ENCODE measurements at places on chromosomes 4 and X.

DNA sequence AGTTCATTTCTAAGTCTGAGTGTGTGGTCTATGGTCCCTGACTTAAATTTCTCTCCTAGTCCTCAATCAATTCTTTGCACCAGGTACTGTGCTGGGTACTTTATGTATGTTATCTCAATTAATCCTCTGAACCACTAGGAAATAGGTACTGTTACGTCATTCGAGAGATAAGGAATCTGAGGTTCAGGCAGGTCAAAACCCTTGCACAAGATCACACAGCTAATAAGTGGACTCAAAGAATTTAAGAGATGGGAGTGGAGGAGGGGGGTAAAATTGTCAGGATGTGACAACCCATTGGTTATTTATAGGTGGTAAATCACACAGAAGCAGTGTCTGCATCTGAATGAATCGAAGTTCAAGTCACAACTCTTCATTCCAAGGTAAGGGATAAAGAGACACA is 169.4 kb downstream of the EFHC2 start:
- DNase-seq, result no peak

DNA sequence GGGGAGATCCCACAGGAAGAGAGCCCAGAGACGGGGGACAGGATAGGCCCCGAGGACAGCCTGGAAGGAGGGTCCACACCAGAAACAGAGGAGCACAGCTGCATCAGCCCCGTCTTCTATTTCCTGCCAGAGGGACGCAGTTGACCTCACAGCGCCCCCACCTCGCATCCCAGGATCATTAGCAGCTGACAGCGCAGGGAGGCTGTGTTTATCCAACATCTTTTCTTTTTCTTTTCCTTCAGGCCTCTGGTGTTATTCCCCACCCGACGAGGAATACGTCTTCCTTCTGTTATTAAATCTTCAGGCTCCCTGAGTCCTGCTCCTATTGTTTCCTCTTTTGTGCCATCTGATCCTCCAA is 75.4 kb downstream of the DCHS2 start:
- DNase-seq, result no peak

- no peak for DNase-seq
Observed at GRCh38 chrX:124232523-124233201, 99.8 kb upstream of the TEX13D start.

- DNase-seq, result peak; percentile 54
Observed at GRCh38 chr4:143294310-143294709, 42.4 kb upstream of the GAB1 start.

- no peak for DNase-seq
Observed at GRCh38 chr4:71400810-71401209, 62.0 kb downstream of the SLC4A4 start.

DNA sequence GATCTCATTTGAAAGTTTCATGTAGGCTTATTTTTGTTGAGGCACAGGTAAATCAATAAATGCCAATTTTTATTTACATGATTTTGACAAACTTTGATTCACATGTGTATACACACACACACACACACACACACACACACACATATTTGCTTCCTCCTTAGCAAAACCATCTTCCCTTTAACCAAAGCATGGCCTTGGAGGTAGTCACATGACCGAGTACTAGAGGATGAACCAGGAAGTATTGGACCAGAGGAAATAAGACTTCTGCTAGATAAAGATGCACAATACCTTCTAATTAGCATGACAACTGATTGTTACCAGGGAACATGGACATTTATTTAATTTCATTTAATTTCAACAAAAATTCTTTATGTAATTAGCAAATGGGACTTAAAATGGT is 23.4 kb upstream of the CFAP299 start:
- no peak for DNase-seq

DNA sequence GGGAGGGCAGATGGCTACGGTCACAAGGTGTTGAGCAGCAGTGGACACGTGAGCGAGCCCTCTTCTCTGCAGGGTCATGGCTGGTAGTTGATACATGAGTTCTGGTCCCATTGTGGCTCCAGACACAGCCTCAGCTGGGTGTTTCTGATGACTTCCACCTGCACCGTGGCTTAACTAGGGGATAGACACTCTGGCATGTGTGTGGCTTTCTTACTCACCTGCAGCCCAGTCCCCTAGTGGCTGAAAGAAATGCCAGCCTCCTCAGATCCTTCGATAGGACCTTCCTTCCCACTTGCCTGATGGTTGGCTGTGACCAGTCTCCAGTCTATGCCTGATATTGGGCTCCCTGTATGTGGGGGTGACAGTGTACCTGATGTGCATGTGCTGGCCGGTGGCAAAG is 5.0 kb downstream of the GPR78 start:
- no peak for DNase-seq

DNA sequence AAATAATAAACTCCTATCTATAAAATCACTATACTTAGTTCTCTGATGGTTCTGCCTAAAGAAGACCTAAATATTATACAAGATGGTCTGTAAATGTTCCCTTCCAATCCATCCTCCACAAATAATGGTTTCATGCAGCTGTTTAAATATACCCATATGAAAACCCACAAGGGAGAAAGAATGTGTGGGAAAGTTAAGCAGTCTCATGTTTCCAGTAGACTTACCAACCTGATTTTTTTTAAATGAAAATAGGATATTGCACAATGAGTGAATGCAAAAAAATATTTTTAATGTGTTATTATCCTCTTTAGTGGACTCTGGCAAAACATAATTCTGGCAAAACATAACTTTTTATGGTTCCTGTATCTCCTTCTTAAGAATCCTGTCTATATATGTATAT is 23.3 kb downstream of the CAMK2D start:
- DNase-seq, result no peak

GRCh38 chr4:168506014-168506413 is 9.2 kb downstream of the PALLD start:
- no peak for DNase-seq

GRCh38 chr4:94345969-94346368 is 3.3 kb upstream of the HPGDS start:
- no peak for DNase-seq

GRCh38 chr4:13093170-13093569 is 391.0 kb downstream of the RAB28 start:
- DNase-seq, result no peak

DNA sequence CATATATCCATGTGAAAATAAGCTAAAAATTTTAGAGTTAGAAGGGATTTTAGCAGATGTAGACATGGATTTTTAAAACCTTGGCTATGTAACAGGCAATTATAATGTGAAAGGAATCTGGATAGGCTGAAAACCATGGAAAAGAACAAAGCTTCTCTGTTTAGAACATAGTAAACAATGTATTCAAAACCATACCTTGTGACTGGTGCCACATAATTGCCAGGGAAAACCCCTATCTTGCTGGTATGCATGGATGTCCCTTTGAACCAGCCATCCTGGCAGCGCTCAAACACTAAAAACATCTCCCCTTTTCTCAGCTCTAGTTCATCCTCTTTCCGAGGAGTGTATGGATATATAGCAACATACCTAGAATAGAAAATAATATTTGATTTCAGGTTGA is 110.6 kb upstream of the CBR4 start:
- DNase-seq, result no peak

DNA sequence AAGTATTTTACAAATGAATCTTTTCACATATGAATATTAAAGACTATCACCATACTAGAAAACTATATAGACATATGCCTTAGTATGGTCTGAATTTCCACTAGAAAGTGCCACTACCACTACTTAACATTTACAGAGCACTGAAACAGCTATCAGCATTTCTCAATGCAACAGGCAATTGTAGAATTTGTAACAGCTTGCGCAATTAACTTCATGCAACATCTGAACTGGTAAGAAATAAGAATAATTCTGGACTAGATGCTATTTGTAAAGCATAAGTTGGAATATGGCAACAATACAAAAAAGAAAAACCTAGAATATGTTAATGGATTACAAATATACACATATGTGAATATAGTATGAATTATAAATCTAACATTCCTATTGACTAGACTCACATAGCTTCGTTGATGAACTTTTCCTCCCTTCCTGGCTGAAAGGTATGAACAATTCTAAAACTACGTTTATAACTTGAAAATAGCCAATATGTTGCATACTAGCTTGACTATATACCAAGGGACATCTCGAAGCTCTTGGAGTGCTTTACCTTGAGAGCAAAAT is 82.0 kb downstream of the ATP8A1 start:
- no peak for DNase-seq

- peak; percentile 16 for DNase-seq
Observed at GRCh38 chr4:87108142-87108546, 112.3 kb downstream of the KLHL8 start.

GRCh38 chr4:25632135-25632534 is 23.5 kb upstream of the SLC34A2 start:
- DNase-seq, result no peak

- DNase-seq, result no peak
Observed at GRCh38 chr4:148164557-148164956, 277.7 kb downstream of the NR3C2 start.

DNA sequence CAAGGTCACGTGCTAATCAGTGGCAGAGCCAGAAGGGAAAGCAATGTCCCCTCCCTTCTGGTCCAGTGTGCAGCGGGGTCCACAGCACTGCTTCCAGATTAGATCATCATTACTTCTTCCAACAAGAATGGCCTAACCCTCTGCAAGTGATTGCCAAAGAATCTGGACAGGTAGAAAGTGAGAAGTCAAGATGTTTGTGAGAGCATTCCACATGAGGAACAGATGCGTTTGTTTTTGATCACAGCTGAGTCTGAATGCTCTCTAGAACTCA is 147.7 kb downstream of the SHROOM3 start:
- no peak for DNase-seq

- DNase-seq, result no peak
Observed at GRCh38 chr4:2046031-2046961, 12.8 kb upstream of the NAT8L start.

- no peak for DNase-seq
Observed at GRCh38 chr4:7186516-7187167, 5.7 kb upstream of the SORCS2 start.

DNA sequence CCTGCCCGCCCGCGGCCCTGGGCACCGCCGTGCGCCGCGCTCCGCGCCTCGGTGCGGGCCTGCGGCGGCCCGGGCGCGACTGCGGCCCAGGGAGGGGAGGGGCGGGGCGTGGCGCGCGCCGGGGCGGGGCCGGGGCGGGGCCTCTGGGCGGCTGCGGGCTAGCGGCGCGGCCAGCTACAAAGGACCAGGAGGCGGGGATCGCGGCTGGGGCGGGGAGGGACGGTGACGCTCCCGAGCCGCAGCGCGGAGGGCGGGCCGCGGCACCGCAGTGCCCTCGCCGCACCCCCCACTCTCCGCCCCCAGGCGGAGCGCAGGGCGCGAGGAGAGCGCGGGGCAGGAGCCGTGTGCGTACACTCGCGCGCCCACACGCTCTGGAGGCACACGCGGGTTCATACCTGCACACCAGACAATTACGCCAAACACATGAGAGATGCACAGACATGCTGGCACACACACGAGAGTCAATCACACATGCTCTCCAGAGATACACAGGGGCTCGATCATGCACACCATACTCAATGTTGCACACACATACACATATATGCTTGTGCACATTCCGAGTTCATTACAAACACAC is at the start of gene CRMP1:
Gene CRMP1 (minus strand): TSS at position 83 of the 577 bp plus-strand sequence. CDS start 117 bp downstream, outside the sequence.
- DNase-seq, result no peak

DNA sequence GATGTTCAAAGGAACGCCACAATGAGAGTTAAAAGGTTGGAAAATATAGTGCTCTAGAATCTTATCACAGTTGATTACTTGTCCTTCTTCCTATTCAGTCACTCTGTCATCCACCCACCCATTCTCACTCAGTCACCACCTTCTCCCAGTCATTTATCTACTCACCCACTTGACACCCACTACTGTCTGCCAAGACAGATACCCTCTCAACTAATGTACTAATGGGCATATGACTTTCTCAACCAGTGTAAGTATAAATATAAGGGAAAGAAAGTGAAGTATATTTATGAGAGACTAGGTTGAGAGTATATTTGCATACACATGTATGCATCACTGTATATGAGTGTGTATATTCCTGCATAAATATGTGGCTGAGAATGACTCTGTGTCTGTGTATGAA is 20.0 kb downstream of the MID2 start:
- no peak for DNase-seq

DNA sequence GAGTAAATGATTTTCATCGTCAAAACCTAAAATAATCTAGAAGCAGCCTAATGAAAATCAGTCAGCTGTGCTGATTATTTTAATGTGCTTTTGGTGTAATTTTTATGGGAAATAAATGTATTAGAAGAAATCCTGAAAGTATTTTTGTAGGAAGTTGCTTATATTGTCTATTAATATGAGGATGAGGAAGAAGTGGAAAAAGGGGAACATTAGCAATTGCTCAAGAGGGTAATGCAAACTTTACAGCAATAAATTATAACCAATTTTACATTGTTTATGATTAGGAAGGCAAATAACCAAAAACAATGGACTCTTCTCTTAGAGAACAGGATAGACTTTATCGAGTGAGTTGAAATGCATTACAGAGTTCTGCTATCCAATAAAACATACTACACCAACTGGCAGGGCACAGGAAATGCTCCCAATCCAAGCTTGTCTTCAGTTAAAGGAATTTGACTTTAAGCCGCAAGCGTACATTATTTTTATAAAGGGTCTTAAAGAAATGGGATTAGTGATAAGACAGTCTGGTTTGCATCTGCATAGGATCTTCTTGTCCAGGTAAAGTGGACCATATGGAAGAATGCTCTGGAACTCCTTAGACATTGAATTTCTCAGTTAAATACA is 374.8 kb downstream of the PDGFC start:
- DNase-seq, result no peak

DNA sequence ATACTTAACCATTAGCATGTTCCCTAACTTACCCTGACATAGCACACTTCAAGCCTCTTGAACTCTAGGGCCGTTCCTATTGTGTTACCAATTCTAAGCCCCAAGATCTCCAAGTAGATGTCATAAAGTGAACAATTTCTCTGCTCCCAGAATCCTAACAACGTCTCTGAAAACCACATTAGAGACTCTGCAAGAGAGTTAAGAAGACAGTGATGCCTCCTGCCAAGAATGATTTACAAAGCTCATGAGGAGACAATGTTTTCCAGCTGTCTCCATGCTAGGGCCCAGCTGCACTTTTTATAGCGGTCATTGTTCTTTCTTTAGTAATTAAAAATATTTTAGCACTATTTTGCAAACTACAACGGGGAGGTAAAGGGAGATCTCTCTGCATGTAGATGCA is 358.4 kb downstream of the PPP3CA start:
- no peak for DNase-seq

DNA sequence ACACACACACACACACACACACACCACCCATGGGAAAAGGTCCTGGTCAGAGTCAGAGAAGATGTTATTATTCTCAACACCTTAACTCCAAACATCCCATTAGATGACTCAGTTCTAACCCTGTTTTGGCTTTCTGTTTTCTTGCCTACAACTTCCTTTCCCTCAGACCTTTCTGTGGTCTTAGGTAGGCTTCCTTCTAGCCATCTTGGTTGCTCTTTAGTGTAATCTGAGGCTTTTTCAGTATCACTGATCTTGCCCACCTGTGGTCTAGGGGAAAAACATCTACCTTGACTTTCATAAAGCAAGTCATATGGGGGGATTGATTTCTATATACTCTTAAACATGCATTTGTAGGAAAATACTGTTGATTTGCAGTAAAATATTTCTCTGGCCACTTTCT is 56.9 kb downstream of the ATG4A start:
- DNase-seq, result no peak

- no peak for DNase-seq
Observed at GRCh38 chr4:118286685-118287084, 66.1 kb downstream of the PRSS12 start.

GRCh38 chr4:163166041-163166579 is 580 bp downstream of the NAF1 start:
- DNase-seq, result peak; percentile 25

Measured in thoracic aorta (tissue), 2 donors.